ENCODE measurements at places on chromosomes 1 and 21. TPM values are rescaled to one million over a fixed set of nuclear protein-coding genes. Genes with fewer than 3 reads are reported as not detected.

LHX8 gene
- 0.30 TPM for polyA plus RNA-seq

RGS4 gene
- polyA plus RNA-seq = 124 TPM

EPHX1 gene
- 45.7 TPM for polyA plus RNA-seq

TPTE gene
- not detected for polyA plus RNA-seq

GRCh38 chr1:94244816-94245215, 7.4 kb upstream of the ARHGAP29 start:
- H3K4me3 ChIP-seq = no peak overlapping the region
- DNase-seq = no peak
- H3K27me3 ChIP-seq = no peaks in the 10 kb centered on the region
- no peaks in the 10 kb centered on the region for H3K36me3 ChIP-seq
- no peak overlapping the region for H3K27ac ChIP-seq

NPHS2 gene
- polyA plus RNA-seq = not detected

GRCh38 chr1:109617291-109617801, 2.1 kb downstream of the GNAT2 start:
- no peaks in the 10 kb centered on the region for H3K36me3 ChIP-seq
- DNase-seq = peak; percentile 6
- H3K4me1 ChIP-seq = peaks cover 33% of the 10 kb centered on the region
- peak overlapping the region; percentile 98 for H3K27ac ChIP-seq

ZNF669 gene
- polyA plus RNA-seq = 3.3 TPM

DNA sequence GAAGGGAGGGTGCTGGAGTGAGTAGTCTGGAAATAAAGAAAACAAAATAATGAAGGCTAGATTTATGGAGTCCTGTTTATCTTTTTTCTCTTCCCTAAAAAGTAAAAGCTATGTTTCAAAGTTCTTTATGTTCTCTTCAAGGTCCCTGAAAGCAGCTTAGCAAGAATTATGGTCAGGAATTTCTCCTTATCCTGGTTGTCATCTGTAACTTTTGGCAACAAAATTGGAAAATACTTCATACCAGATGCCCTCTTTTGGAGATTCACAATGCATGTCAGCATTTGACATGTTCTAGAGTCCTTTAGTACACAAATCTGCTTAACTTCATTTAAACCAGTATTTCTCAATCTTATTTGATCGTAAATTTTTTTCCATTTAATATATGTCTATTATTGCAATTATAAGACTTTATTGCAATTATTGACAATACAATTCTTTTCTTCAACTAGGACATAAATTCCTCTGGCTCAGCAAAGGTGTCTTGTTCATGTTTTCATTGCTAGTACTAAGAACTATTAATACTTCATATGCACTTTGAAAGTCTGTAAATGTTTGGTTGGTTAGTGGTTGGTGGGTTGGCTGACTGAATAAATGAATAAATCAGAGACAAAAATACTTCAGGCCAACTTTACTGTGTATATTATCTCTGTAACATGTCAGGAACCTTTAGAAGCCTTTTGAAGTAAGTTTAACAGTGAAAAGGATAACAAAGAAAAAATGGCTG, 101.5 kb downstream of the ATP1B1 start:
- H3K27ac ChIP-seq = peak overlapping the region; percentile 63
- H3K4me1 ChIP-seq = peaks cover 7% of the 10 kb centered on the region
- no peaks in the 10 kb centered on the region for H3K27me3 ChIP-seq
- no peak for DNase-seq
- H3K4me3 ChIP-seq = no peak overlapping the region

RIPK4 gene
- polyA plus RNA-seq = 7.0 TPM

AMY2A gene
- not detected for polyA plus RNA-seq

DNA sequence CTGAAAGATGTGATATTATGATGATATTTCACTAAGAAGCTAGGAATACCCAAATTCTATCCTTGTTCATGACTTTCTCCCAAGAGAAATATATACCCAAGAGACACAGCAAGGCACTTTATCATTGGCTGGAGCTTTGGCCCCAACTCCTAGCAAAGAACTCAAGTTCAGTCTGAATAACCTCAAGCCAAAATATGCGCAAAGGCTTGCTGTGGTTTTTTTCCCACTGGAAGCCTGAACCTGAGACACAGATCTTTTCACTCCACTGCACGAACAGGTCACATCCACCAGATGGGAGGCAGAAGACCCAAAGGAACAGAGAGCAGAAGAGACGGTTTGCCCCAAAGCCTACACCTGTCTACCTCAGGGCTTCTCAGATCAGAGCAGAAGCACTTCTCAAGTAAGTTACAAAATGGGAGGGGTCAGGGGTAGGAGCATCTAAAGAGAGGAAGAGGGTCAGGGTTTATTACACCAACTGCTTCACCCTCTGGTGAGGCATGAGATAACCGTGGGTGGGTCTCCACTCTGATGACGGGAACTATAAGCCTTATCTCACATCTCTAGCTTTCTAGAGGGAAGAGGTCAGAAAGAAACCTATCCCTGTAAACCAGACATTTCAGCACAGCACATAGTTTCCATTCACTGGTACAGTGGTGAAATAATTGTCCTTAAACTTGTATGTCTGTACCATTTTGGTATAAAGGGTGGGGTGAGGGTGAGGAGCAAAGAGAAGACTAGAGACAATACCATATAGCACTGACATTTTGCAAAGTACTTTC, 17.1 kb upstream of the CDC42BPA start:
- H3K4me3 ChIP-seq = no peak overlapping the region
- DNase-seq = no peak
- no peak overlapping the region for H3K27ac ChIP-seq
- H3K4me1 ChIP-seq = no peaks in the 10 kb centered on the region

CRB1 gene
- 0.18 TPM for polyA plus RNA-seq

GRCh38 chr1:81799939-81800694, 617 bp upstream of the ADGRL2 start:
- peak overlapping the region; percentile 91 for H3K4me3 ChIP-seq
- peak overlapping the region; percentile 97 for H3K27ac ChIP-seq

GRCh38 chr1:43573066-43573800, 42.5 kb downstream of the PTPRF start:
- peaks cover 12% of the 10 kb centered on the region for H3K4me1 ChIP-seq
- no peaks in the 10 kb centered on the region for H3K27me3 ChIP-seq
- DNase-seq = no peak

DNA sequence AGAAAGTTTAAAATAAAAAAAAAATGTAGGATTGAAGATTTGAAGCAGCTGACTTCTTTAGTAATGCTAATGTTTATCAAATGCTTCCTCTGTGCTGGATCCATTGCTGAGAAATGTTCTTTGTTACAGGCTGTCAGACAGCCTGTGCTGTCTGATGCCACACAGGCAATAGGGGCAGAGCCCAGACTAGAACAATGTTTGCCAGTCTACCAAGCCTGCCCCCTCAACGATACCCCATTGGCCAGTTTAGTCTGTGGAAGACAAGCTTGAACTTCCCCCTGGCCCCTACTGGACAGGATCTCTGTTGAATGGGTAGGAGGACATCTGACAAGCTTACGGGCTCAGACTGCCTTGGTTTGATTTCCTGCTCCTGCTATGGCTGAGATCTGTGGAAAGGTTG, 79.4 kb downstream of the PAPPA2 start:
- H3K27ac ChIP-seq = no peak overlapping the region
- no peak for DNase-seq
- no peaks in the 10 kb centered on the region for H3K36me3 ChIP-seq
- no peaks in the 10 kb centered on the region for H3K4me1 ChIP-seq
- no peak overlapping the region for H3K4me3 ChIP-seq

DNA sequence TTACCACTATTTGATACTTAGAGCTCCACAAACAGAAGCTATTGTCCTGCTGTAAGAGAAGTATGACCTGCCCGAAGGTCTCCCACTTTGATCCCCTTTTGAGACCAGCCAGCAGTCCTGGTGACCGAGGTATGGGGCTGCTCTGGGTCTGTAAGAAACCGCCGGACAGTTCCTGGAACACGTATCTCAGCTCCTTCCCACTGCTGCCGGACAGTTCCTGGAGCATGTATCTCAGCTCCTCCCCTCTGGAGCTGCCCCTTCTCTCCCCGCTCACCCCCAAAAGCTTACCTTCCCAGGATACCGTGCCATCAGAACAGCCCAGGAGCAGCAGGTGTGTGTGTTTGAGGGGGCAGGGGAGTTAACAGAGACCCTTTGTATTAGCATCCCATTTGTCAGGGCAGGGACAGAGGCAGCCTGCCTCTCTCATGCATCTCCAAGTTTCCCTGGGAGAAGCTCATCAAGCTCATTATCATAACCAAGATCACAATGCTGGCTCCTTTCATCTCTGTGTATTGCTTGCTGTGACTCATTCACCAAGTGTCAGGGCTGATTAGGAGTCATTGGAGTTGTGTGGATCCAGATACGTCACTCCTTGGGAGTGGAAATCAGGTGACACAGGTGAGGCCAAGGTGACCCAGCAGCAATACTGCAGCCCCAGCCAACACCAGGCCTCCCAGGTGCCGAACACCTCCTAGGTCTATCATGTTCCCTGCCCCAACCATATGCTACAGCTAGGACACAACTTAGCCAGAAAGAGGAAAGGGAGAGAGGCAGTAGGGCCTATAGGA, 25.3 kb downstream of the OPTC start:
- DNase-seq = no peak
- H3K27me3 ChIP-seq = no peaks in the 10 kb centered on the region
- peak overlapping the region; percentile 31 for H3K27ac ChIP-seq
- peaks cover 37% of the 10 kb centered on the region for H3K4me1 ChIP-seq
- no peak overlapping the region for H3K4me3 ChIP-seq

- H3K4me3 ChIP-seq = no peak overlapping the region
- no peaks in the 10 kb centered on the region for H3K4me1 ChIP-seq
- H3K36me3 ChIP-seq = no peaks in the 10 kb centered on the region
- H3K27ac ChIP-seq = no peak overlapping the region
- H3K27me3 ChIP-seq = no peaks in the 10 kb centered on the region
Observed at GRCh38 chr1:38926091-38926490, 15.5 kb downstream of the RHBDL2 start.

TRAPPC10 gene
- polyA plus RNA-seq = 18.9 TPM

GRCh38 chr21:25097648-25098047, 509.6 kb downstream of the MRPL39 start:
- H3K4me1 ChIP-seq = no peaks in the 10 kb centered on the region
- DNase-seq = no peak
- no peak overlapping the region for H3K27ac ChIP-seq
- no peaks in the 10 kb centered on the region for H3K27me3 ChIP-seq
- no peak overlapping the region for H3K4me3 ChIP-seq

All from SK-N-SH (cell line).